ENCODE measurements at places on chromosomes 5 and 9.

DNA sequence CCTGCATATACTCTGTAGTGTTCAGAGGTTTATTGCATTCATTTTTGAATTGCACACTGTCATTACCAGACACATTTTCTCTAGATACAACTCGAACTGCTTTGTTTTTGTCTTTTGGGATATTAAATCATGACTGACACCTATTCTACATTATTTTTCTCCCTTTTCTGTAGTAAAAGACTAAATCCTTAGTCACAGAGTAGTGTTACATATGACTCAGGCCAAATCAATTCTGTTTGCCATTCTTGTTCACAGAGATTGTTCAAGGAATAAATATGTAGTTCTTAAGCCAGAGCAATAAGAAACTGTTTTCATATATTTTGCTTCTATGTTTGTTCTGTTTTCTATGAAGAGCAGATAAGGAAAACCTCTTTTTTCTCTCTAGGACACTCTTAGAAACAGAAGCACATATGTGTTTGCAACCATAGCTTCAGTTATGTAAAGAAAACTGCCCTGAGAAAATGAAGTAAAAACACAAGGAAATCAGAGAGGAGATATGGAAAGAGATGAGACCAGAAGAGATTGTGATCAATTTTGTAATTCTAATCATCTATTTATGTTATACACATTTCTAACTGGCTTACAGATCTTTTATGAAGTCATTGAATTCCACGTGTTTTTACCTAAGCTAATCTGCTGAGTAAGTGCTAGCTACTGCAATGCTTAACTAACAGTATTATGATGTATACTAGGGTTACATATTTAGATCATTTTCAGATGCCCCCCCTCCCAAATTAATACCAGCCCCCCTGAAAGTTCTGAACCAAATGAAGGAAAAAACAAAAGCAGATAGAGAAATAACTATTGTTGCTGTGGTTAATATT lies 1995.6 kb upstream of the CDH6 start:
- DNase-seq = no peak

DNA sequence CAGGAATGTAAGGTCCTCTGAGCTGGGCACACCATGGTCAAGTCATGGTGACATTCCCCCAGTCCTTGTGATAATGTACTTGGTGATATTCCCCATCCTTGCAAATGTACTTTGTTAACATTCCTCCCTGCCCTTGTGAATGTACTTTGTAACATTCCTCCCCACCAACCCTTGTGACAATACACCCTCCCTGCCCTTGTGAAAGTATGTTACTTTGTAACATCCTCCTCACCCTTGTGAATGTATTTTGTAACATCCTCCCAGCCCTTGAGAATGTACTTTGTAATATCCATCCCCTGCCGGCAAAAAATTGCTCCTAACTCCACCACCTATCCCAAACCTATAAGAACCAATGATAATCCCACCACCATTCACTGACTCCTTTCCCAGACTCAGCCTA lies 53.3 kb downstream of the RAPGEF6 start:
- no peak for DNase-seq

- DNase-seq = no peak
These were observed 647 bp downstream of the PDE8B start for GRCh38 chr5:77210964-77211690.

DNA sequence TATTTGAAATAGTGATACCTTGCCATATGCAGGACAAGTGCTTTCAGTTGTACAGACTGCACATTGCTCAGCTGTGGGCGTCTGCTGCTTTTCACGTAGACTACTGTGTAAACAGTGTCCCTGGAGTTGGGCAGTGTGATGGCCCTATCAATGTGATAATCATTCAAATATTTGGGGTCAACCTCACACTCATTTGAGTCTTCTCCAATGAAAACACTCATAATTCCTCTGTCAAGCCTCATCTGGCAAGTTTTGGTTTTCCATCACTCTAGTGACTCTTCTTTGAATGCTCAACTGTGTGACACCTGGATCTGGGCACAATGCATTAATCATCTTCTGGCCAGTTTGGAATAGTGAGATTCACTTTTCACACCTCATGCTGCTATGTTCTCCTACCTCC lies 64.4 kb downstream of the UGCG start:
- DNase-seq = no peak

- no peak for DNase-seq
These were observed 282.5 kb downstream of the GADD45G start for GRCh38 chr9:89887286-89887685.

DNA sequence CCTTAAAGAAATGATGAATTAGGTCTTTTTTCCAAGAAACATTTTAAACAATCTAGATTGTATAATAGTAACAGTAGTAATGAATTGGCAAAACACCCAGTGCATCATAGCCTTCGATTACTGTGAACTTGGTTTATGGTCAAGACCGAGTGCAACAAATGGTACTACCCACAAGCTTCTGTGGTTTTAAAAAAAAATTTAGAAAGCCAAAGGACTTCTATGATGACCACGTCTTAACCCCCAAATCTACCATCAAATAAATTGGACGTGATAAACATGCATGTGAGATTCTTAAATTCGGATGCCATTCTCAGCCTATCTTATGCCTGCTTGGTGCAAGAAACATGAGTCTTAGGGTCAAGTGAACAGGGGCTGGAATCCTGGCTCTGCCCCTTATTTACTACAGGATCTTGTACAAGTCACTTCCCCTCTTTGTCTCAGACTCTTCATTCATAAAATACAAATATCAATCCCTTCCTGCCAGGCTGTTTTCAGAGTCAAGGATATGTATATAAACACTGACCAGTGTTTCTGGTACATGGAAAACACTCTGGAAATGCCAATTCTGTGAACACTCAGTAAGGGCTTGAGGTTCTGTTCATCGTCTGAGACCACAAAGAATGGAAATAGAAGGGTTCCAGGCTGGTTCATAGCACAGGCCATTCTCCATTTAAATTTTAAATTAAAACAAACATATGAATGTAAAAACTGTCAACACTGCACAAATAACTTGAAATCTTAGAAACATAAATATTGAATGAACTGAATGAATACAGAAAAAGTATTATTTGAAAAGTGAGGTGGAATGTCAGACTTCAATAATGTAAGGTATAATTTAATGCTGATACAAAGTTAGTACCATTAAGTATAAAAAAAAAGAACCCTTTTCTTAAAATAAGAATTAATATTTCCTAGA lies 107.8 kb downstream of the NR6A1 start:
- DNase-seq = no peak

- no peak for DNase-seq
These were observed 6.2 kb downstream of the PARP8 start for GRCh38 chr5:50672663-50673062.

GRCh38 chr5:34484216-34484920 lies 171.8 kb upstream of the RAI14 start:
- DNase-seq = no peak

DNA sequence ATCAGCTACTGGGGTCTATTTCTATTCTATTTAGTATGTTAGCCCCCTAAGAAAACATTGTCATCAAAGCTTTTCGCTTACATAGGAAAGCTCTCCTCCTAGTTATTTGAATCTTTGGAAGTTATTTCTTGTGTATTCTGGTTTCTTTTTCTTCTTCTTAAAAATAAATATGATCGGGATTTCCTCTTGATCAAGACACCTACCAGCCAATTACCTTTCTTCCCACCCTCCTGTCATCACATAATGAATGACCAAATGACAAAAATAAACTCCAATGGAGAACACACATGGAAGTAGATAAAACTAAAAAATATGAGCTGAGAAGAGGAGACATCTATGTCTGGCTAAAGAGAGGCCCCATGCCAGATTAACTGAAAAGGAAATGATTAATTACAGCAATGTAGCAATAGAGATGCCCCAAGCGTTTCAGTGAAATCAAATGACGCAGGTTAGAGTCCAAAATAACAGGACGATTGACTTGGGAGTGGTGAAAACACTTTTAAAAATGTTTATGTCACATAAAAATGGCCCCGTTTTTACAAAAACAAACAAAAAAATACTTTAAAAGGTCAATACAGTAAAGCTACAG lies 59.5 kb upstream of the PCSK1 start:
- DNase-seq = no peak

DNA sequence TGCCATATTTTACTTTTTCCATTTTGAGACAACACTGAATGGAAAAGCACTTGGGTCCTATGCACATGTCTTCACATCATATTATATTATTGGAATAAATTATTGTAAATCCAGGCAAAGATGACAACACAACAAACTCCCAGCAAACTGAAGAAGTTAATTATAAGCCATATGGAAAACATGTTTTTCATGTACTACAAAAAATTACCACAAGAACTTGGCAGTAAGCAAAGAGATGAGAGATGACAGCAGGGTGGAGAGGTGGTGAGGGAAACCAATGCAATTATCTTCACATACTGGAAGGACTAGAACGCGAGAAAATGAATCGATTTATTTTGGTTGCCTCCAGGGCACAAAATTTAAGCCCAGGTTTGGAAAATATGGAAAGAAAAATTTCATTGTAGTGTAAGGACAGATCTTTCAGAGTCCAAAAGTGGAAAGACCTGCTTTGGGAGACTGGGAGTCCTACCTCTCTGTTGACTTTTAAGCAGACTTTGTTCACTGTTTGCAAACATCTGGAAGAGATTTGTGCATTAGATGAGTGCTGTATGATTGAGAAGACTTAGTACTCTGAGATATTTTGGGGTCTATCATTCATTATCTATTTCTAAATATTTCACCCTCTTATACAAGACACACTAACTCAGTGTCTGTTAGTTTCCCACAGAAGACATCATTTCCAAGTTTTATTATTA lies 138.0 kb downstream of the TMEM232 start:
- no peak for DNase-seq

GRCh38 chr5:36638056-36638455 lies 31.6 kb downstream of the SLC1A3 start:
- DNase-seq = no peak

DNA sequence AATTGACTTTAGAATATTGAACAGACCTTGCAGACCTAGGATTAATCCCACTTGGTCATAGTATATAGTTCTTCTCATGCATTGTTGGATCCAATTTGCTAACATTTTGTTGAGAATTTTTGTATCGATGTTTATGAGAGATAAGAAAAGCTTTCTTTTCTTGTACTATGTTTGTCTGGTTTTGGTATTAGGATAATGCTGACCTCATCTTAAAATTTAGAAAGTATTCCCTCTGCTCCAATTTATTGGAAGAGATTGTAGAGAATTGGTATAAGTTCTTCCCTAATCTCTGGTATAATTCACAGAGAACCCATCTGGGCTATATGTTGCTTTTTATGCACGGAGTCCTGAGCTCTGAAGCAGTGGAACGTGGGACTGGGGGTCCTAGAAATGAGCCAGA lies 67.7 kb downstream of the ADAMTS16 start:
- no peak for DNase-seq

GRCh38 chr5:127609957-127610356 lies 38.9 kb upstream of the CTXN3 start:
- no peak for DNase-seq

GRCh38 chr9:4238522-4238921 lies 61.3 kb downstream of the GLIS3 start:
- DNase-seq = no peak

- DNase-seq = no peak
These were observed 18.9 kb downstream of the DPYSL3 start for GRCh38 chr5:147490989-147491388.

GRCh38 chr9:23907343-23907742 lies 81.3 kb upstream of the ELAVL2 start:
- DNase-seq = no peak

- no peak for DNase-seq
These were observed 234.6 kb downstream of the ZNF608 start for GRCh38 chr5:124511791-124512190.

GRCh38 chr5:91119981-91120850 lies 262.9 kb downstream of the ARRDC3 start:
- DNase-seq = no peak

GRCh38 chr9:135983208-135984071 lies 22.3 kb upstream of the UBAC1 start:
- no peak for DNase-seq

DNA sequence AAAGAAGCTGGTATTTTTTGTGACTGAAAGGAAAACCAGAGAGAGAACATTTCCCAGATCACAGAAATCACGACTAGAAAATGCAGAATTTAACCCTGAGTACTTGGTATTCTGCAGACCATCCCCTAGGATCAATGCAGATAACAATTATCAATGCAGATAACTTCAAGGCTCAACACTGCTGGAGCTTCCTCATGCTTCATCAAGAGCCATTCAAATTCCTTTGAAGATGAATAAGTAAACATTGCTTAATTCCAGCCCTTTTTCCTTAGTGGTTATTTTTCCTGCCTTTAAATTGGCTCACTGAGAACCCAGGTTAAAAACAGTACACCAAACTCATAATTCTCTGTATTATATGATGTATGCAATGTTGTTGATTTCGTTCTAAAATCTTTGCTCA lies 370.1 kb upstream of the TLE4 start:
- no peak for DNase-seq

- DNase-seq = no peak
These were observed 35.1 kb downstream of the BASP1 start for GRCh38 chr5:17252543-17252942.

GRCh38 chr5:144950996-144951395 lies 780.3 kb downstream of the KCTD16 start:
- no peak for DNase-seq

DNA sequence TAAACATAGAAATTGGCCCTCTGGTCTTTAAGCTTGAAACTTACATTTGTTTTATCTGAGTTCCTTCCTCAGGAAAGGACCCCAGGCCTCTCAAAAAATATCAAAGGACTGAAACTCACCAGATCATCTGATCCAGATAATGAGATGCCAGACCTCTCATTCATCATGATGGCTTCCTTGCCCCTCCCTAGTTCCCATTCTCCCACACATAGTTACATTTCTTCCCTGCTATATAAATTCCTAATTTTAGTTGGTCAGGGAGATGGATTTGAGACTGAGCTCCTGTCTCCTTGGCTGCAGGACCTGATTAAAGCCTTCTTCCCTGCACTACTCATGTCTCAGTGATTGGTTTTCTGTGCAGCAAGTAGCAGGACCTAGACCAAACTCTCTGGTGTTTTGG lies 119.4 kb upstream of the SPIN1 start:
- DNase-seq = no peak

DNA sequence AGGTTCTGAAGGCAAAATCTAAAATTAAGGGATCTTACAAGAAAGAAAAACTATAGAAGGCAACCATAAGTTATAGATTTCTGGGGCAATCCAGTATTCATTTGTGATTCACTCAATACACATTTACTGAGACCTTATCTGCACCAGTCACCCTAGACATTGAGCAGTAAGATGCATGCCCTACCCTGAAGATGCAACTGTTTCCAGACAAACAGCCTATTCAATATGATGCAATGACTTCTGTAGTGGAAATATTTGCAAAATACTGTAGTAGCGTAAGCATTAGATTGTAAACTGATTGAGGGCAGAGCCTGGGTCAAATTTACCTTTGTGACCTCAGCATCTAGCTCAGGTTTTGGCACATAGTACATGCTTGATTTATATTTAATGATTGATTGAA lies 256.2 kb upstream of the ACTBL2 start:
- DNase-seq = no peak

- DNase-seq = no peak
These were observed 93.4 kb upstream of the CCDC112 start for GRCh38 chr5:115389799-115390382.

Measured in osteocyte (in vitro differentiated cells).